SK-MEL-5 (cell line): ENCODE measurements at places on chromosomes 5 and 9.

- DNase-seq: no peak
Measured at GRCh38 chr9:22423566-22423965, 23.1 kb upstream of the DMRTA1 start.

GRCh38 chr5:178418471-178419010 is 171.7 kb downstream of the COL23A1 start:
- DNase-seq: no peak

GRCh38 chr9:5670079-5670478 is 41.2 kb downstream of the RIC1 start:
- no peak for DNase-seq

- DNase-seq: no peak
Measured at GRCh38 chr9:72952914-72953313, at the start of gene ALDH1A1. Gene ALDH1A1 (minus strand): TSS chr9:72953053. CDS start chr9:72953000, 53 bp downstream.

GRCh38 chr5:112390327-112390726 is 28.8 kb downstream of the EPB41L4A start:
- no peak for DNase-seq

DNA sequence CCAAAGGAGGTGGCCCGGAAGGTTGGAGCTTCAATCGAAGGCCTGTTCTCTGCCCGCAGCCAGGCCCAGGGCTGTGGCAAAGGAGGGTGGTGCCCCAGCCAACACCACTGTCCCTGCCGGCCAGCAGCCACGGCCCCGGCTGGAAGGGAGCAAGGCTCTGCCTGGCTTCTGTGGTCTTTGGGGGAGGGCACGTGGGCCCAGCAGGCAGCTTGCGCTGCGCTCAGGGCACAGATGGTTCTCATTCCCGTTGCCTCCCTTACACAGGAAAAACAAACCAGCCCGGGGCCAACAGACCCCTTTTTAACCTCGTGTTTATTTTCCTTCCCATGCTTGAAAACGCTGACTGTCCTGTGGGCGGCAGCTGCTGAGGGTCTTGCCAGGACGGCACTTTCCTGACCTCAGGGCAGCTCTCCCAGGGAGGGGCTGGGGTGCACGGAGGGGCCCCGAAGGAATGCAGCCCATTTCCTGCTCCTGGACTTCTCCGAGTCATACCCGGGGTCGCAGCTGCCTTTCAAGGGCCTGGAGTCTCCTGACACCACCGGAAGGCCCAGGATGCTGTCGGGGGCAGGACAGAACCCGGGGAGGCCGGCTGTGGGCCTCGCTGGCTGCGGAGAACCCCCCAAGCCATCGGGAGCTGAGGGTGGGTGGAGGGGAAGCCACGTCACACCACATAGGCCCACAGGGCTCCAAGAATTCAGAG is 1.1 kb upstream of the GPSM1 start:
- no peak for DNase-seq

DNA sequence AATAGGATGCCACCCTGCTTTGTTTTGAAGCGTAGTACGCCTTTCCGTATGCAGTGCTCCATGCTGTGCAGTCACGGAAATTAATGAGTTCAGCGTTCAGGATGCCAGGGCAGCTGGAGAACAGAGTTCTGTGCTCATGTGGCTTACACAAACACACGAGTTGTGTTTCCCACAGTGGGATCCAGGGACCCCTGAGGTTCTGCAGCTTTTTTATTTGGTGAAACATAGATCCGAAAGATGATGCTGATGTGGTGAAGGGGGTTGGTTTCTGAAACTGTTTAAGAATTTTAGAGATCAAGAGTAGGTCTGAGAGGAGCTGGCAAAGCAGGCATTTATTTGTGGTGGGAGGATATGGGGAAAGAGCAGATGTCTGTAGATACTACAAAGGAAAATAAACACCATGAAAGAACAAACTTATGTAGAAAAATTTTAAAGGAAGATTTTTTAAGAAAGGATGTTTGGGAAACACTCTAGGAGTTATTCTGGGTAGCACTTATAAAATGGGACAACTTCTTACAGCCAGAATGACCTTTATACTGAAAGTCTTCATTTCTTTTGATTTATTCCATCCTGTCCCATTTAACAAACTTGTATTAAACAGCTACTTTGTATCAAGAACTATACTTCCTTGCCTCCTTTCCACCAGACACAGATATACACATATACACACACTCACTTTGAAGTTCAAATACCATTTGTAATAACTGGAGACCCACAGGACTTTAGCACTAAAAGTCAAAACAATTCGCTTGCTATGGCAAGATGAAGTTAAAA is 52.7 kb downstream of the ITGA1 start:
- DNase-seq: no peak

DNA sequence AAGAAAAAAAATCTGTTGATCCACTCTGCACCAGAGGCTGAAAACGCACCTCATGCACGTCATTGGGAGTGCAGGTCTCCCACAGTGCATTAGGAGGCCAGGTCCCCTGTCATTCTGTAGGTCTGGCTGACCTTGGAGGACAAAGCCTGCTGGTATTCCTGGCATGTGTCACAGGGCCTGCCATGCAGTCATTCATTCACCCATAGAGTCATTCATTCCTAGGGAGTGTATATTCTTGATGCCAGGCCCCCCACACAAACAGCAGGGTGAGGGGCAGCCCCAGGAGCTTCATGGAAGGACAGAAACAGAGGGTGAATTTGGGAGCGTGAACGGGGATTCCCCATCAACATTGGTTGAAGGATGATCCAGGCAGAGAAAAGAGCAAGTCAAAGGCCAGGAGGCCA is 2.2 kb downstream of the GBGT1 start:
- DNase-seq: no peak

DNA sequence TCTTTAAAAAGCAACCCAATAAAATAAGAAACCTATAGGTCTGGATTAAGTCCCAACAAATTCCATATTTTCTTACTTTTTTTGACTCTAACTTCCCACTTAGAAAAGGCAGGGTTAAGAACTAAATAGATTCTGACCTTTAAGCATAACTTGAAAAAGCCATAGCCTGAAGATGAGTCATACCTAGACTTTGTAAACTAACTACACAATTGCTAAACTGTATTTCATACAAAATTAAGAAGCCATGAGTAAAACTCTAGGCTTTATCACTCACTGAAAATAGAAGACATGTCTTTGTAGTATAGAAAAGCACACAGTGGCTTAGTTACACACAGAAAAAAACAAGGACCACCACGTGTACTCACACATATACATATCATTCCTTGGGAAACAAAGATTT is 51.5 kb downstream of the MLLT3 start:
- peak; percentile 53 for DNase-seq

DNA sequence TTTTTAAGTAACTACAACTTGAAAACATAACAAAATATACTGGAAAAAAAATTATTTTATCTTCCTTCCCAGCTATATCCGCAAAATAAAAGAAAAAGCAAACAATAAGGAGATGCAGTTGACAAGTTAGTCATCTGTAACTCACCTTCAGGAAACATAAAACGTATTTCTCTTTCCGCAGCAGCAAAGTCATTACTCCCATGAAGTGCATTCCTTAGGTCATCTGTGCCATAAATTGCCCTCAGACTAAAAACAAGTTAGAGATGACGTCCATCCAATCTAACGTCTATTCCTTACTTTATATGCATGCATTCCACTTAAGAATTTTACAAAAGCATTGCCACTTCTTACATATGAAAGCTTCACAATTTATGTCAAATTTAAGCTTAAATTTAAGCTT is 10.9 kb downstream of the NME5 start:
- DNase-seq: no peak

DNA sequence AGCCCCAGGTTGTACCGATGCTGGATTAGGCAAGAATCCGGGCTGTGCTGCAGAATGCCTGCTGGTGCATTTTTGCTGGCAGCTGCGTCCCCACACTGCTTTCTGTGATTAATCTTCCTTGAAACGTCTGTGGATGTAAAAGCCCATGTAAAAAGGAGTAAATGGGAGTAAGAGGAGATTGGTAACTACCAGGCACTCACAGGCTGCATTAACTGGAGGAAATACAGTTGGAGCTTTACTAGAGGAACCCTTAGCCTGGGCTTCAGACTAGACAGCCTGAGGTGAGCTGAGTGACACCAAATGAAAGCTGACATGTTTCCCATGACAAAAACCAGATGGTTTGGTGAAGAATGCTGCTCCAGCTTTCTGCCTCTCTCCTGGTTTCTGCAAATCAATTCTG is 190.4 kb upstream of the GAS1 start:
- no peak for DNase-seq

DNA sequence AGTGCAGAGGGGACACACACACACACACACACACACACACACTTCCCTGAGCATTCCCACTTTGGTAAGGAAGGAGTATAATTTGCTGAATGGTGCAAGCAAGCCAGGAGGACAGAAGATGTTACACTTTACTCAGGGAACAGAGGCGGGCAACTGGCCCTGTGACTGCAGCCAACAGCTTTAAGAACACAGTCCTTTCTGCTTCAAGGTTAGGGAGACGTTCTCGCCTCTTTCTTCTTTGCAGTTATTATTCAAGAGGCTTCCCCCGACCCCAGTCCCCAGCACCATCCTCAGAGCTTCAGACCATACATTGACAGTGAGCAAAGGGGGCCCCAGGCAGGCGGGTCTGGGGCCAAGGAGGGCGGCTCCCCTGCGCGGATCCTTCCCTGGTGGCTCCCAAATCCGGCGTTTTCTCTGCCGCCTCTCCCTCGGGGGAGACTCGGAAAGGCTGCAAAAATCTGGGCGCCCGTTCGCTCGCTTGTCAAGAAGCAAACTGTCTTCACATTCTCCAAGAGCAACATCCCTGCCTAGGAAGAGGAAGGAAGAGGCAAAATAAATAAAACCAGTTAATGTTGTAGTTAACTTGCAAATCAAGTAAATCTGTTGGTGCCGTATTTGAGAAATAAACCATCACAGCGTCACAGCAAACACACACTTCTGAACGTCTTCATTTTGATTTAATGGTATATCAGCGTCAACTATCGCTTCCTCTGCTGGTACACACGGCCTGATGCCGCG is 3.8 kb upstream of the LHX2 start:
- no peak for DNase-seq

DNA sequence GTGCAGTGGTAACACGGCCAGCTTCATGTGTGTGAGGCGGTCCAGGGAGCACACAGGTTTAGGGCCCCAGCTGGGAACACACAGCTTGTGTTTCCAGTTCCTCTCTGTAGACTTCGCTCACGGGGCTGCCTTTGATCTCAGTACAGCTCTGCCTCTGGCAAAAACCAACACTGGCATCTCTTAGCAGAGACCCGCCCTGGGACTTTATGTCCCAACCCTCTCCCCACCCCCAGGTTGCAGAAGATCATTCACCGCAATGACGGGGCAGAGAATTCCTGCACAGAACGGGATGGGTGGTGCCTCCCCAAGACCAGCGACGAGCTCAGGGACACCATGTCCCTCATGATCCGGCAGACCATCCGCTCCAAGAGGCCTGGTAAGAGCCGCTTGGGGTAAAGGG is 5.2 kb upstream of the CEL start:
- DNase-seq: no peak

GRCh38 chr5:66660396-66660795 is 64.2 kb downstream of the MAST4 start:
- DNase-seq: no peak

GRCh38 chr9:76900884-76901440 is 5.0 kb downstream of the PRUNE2 start:
- DNase-seq: no peak

DNA sequence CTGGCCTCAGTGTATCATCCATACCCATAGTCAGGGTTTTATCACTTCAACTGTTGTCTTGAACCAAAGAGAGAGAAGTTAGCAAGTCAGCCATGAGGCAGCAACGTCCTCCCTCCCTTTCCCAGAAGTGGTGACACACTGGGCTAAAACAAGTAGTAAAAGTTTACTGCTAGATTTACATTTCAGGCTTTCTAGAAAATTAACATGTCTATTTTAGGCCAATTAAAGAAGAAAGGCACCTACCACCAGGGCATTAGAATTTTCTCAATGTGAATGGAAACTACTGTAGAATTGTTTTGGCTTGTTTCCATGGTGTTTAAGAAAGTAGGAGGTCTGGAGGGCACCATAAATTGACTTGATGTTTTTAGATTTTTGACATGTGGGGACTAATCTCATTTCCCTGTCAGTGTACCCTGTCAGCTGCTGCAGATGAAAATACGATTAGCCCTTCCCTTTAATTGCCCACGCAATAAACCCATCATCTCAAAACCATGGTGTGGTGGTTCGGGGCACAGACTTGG is 121.8 kb upstream of the ELL2 start:
- DNase-seq: no peak

DNA sequence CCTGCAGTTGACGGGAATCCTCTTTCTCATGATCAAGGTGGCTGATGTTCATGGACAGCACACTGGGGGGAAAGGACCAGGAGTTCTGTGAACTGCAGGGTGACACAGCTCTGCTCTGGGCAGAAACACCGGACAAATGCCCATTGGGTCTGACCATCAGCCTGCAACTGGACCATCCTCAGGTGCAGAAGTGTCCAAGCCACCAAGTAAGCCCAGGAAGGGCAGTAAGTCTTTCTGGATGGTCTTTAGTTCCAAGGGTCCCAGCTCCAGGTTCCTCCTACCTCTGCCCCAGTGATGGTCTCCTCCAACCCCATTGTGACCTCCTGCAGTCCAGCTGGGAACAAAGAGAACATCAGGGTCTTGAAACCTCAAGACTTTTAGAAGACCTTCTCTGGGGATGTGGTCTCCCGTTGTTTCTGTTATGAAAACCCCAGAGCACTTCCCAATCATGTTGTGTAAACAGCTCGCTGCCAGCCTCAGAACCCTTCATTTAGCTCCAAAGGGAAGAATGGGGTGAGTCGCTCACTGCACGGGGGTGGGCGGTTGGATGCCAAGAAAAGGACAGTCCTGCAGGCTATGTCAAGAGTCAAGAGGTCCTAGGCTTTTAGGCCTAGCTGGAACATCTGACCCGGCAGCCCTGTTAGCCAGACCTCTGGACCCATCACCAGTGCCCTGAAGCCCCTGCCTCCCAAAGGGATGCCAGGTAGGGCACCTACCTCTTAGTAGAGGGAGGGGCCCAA is 41.8 kb upstream of the TCF7 start:
- no peak for DNase-seq

DNA sequence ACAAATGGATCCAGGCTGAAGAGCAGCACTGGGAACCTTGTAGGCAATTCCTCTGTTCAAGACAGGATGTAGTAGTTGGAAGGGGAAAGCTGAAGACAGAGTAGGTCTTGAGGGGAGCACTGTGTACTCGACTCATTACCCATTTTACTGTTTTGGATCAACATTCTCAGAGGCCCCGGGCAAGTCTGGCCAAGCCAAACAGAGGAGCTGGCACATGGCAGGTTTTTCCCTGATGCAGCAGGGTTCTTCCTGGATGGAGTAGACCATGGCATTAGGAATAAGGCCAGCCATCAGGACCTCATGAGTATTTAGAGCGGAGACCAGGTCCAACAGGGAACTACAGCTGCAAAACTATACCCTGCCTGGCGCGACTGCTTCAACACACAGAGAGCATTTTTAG is 4.4 kb downstream of the SVEP1 start:
- DNase-seq: no peak
